T-helper 2 cell (primary cell): ENCODE measurements at places on chromosomes 16 and 17.

DNA sequence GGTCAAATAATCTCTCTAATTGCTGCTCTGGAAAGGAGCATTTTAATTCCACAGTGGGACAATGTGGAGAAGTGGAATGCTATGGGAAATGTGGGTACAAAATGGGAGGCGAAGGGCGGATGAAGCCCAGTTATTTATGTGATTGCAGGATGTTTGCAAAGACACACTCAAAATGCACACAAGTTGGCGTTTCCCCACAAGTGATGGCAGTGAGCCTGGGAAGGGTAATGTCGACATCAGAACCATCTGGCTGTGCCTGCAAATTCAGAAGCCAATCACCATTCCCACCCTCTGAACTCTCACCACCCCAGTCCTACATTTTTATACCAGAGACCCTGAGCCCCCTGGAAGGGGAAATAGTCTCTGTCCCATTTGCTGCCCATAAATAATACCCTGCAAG lies 201.1 kb downstream of the SOX9 start:
- no peak for DNase-seq

DNA sequence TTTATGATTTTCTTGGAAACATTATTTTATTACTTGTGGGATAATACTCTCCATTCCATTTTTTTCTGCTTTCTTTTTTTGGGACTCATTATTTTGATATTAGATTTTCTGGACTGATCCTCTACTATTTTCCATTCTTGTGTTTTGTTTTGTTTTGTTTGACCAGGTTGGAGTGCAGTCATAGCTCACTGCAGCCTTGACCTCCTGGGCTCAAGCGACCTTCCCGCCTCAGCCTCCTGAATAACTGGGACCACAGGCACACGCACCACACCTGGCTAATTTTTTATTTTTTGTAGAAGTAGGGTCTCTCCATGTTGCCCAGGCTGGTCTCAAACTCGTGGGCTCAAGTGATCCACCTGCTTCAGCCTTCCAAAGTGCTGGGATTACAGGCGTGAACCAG lies 44.1 kb downstream of the RBBP6 start:
- DNase-seq, result no peak

DNA sequence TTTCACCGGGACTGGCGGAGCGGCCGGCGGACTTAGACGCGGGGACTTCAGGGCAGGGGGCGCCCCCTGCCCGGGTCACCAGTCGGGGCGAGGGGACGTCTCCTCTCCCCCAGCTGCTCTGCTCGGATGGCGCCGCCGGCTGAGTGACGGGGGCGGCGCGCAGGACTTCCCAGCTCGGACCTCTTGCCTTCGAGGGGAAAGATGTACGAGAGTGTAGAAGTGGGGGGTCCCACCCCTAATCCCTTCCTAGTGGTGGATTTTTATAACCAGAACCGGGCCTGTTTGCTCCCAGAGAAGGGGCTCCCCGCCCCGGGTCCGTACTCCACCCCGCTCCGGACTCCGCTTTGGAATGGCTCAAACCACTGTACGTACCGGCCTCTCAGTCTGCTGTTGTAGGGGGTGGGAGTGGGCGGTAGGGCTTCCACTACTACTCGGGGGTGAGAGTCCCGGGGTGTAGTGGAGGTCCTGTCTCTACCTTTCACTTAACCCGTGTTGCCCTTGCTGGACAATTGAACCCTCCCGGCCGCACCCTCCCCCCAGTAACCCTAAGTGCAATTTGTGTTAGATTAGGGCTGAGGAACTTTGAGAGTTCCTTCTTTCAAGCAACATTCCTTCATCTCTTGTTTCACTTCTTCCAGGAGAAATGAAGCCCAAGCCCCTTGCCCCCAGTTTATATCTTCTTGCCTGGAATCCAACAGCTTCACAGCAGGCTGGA lies 21.9 kb downstream of the GJD3 start:
- DNase-seq, result no peak

- DNase-seq, result no peak
Observed at GRCh38 chr16:47966325-47966724, 189.5 kb downstream of the ABCC12 start.

GRCh38 chr16:85139881-85140339 lies 27.6 kb upstream of the CIBAR2 start:
- DNase-seq, result no peak

DNA sequence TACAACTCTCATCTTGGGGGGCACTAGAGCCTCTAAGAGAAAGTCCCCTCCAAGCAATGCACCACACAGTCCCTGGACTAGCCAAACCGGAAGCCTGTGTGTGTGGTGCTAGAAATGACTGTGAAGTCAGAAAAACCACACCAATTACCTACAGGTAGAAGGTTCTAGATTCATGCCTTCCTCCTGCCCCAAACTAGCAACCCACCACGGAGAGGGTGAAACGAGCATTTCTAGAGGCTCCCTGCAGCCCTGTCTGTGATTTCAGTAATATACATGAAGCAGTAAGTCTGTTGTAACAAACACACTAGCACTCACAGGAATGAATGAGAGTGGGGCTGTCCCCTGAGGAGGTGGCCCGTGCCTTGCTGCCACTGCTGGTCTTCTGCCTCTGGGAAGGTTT lies 13.6 kb downstream of the ZFHX3 start:
- DNase-seq, result no peak

DNA sequence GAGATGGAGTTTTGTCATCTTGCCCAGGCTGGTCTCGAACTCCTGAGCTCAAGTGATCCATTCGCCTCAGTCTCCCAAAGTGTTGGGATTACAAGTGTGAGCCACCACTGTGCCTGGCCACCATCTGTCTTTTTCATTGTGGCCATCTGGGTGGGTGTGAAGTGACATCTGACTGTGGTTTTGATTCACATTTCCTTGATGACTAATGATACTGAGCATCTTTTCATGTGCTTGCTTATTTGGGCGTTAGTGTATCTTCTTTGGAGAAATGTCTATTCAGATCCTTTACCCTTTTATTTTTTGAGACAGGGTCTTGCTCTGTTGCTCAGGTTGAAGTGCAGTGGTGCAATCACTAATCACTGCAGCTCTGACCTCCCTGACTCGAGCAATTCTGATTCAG lies 53.9 kb upstream of the ERN1 start:
- DNase-seq, result no peak

- DNase-seq, result no peak
Observed at GRCh38 chr17:557371-557770, 157.3 kb downstream of the VPS53 start.

GRCh38 chr17:63805591-63805990 lies 21.6 kb upstream of the PSMC5 start:
- DNase-seq, result no peak
